SK-N-DZ (cell line): ENCODE measurements at places on chromosomes 12 and 14.

DNA sequence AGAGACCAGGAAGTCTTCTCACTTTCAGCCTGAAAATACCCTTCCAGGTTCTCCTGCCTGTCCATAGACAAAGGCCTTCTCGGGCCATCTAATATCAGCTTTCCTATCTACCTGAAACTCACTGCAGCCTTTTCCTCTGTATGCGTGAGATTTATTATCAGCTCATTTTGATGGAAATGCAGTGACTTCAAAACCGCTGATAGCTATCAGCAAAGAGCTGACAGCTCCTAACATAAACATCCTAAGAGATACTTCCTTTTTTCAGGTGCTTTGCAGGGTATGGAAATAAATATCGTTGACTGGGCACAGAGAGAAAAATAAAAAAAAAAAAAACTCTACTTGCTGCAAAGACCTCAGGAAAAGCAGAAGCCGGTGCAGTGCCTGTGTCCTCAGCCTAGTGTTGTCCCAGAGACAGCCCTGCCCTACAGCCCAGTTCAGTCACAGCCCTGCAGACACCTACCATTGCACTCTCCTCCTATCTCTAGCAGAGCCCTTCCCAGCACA, 215.0 kb upstream of the EGLN3 start:
- DNase-seq = no peak

DNA sequence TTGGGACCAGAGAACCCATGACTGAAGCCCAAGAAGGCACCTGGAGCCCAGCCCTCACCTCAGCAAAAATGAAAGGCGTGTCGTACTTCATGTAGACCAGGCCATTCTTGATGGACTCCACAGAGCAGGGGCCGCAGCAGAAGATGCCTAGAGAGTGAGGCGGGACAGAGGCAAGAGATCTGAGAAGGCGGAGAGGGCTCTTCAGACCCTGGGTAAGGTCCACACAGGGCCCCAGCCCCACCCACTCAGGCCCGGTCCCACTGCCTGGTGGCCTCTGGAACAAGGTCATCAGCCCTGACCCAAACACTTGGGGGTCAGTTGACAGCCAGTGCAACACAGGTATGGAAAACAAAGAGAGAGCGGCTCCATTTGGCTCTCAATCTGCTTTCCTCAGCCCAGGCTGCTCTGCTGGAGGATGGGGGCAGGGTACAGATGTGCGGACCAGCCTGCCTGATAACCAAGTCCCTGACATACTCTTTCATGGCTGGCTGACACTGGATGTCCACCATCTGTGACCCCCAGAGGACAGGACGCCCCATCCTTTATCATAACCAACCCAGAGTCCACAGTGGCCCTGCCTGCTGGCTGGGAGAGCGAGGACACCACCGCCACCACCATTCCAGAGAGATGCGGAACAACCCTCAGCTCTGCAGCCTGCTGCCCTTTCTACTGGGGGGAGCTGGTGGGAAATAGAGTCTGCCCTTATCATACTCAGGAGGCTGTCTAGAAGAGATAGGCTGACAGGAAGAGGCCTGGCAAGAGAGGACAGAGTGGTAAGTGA, 6.9 kb downstream of the TGM1 start:
- no peak for DNase-seq

DNA sequence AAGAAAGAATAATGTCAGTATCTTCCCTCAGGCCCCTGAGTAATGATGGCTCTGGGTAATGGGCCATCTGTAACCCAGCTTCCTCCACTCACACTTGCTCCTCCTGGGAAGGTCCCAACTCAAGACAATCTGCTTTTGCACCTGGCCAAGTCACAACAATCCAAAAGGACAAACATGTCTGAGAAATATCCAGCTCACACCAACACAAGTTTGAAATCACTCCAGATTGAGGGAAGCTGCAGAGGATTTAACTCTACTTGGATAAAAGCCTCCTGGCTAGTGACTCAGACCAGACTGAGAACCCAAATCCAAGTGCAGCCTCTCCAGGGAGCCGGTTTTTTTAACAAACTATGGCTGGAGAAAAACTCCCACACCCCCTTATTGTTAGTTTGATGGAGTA, 34.2 kb downstream of the RTRAF start:
- DNase-seq = no peak

DNA sequence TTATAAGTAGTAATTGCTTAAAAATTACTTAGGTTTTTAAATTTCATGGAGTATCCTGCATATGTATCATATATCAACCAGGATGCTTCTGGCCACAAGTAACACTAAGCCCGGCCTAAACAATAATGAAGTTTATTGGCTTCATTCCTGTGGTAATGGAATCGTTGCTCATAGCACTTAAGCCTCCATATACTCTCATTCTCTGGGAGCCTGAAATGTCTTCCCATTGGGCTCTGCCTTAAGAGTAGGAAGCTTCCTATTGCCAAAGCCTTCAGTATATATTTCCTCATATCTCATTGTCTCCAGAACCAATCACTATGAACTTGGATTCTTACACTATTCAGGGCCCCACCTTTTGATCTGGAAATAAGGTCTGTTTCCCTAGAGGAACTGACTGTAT, 83.8 kb upstream of the DNM1L start:
- DNase-seq = no peak

DNA sequence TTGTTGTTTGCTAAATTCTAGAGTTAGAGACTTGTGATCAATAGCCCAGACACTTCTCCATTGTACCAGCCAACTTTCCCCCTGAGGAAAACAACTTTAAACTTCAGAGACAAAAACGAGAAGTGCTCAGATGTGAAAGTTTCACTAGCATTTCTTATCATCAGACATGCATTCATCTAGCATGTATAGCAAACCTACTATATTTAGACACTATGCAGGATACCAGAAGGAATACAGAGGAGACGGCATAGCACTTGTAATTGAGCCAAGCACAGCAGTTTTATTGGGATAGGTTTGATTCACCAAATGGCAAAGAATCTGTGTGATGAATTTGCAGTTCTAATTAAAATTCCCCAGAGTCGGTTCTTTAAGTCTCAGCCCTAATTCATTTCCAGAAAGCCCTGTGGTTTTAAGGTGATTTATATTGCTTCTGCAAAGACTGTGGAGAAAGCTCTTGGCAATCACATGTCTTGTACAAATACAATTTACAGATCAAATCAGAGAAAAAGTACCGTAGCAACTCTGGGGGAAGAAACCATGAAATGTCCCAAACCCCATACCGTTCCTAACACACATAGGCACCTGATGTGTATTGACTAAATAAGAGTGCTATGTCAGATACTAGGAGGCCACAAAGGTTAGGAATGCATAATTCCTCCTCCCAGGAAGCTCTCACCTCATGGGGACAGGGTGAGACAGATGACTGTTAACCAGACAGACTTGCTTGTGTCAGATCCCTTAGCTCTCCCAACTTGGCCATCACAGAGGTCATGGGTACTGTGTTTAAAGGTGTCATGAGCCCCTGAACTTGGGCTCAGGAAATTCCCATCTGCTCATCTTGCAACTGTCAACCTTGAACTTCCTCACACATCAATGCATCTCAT, 69.6 kb upstream of the KRAS start:
- DNase-seq = no peak

- peak; percentile 17 for DNase-seq
These were observed 44.3 kb upstream of the OR10AD1 start for GRCh38 chr12:48247181-48247966.

- no peak for DNase-seq
These were observed 30.4 kb upstream of the GNPNAT1 start for GRCh38 chr14:52821805-52822250.

GRCh38 chr14:50924843-50925242, 19.4 kb downstream of the PYGL start:
- no peak for DNase-seq

DNA sequence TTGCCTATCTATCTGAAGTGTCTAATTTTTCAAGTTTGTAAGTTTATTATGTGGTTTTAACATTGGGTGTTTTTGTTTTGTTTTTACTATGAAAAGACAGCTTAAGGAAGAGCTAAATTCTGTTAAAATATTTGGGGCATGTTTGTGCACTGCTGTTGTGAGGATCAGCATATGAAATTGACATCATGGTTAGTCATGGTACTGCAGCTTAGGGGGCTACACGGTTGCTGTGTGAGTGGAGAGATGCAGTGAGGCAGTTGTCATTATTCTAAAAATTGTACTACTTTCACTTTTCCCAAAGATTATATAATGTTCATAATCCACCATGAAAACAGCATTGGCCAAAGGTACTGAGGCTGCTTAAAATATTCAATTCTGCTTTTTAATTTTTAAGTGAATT, 49.0 kb downstream of the ZC3H14 start:
- no peak for DNase-seq

DNA sequence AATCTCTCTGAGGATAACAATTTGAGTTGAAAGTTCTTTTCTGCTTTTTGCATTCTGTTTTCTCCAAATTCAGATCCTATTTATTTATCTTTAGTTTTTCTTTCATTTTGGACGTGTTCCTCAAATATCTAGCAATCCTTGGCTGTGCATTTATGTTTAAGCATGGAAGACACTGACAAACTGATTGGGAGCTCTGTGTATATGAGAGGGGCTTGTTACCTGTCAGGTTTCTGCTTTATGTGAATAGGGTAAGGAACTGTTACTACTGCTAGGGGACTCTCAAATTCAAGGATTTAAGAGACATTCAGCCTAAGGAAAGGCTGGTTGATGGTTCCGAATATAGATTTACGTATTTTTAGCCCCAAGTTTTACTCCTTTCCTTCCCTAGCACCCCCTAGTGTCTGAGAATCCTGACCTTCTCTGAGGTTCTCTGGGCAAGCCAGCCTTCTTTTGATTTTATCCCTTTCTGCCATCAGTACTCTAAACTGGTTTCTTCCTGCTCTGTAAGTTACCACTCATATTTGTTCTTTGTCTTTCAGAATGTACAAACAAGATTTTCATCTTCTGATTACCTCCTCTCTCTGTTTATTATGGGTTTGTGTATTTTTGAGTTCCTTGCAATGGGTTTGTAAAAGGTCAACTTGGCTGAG, 30.5 kb downstream of the YLPM1 start:
- no peak for DNase-seq

GRCh38 chr12:10826258-10826657, at the start of gene TAS2R10:
Gene TAS2R10 (minus strand): TSS chr12:10826358. CDS start chr12:10826269, 89 bp downstream.
- no peak for DNase-seq

- no peak for DNase-seq
These were observed 135.4 kb upstream of the NUDT4 start for GRCh38 chr12:93242154-93242972.

DNA sequence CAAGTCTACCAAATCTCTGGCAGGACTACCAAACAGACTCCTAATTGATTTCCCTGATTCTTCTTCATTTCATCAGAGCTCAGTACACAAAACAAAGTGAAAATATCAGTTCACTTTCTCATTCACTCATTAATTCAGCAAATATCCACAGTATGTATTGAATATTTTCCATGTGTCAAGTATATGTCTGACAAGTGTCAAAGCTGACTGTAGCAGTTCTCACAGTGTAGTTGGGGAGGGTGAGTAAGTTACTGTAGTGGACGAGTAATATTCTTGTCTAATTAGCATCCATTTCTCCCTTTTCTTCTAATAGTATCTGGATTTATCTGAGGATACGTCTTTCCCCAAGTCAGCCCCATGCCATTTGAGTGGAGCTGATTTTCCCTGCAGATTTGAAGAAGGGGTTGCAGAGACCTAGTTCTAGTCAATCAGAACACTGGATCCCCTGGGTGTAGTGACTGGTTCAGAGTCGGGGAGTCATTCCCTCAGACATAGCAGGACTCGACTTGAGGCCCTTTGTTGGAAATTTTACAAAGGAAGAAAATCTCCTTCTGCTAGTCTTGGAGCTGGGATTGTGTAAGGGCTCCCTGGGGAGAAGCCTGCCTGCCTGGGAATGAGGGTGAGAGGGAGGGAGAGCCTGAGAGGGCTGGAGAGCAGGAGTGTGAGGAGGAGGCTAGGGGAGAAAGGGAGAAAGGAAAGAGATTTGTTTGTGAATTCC, 51.4 kb downstream of the GRIP1 start:
- no peak for DNase-seq

DNA sequence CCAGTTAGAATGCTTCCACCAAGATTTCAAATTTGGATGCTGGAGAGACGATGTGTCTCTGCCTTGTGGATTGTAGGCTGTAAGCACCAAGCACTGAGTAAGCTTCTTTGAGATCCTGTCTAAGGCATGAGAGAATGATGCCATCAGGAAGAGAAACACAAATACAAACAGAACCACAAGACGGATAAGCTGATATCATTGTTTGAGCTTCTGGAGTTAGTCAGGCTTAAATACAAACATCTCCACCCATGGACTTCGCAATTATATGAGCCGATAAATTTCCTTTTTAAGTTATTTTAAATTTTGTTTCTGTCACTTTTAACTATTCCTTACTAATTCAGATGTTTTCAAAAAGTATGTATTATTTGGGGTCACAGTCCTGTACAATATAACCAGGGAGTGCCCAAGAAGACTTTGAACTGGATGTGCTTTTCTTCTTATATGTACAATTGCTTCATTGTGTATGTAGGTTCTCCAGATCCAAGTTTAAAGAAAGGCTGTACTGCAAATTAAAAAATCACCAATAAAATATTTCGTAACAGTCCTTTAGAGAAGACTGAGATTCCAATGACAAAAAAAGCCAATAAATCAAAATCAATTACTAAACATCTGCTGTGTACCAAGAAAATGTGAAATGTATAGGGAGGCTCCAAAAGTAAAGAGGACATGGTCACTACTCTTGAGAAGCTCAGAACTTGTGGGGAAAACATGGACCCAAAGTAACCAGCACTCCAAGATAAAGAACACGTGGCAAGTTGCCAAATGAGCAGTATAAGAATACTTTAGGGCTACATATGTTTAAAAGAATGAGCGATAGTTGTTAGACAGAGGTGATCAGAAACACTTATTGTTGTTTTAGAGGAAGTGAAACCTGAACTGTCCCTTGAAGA, 274.1 kb downstream of the ADAMTS20 start:
- no peak for DNase-seq

DNA sequence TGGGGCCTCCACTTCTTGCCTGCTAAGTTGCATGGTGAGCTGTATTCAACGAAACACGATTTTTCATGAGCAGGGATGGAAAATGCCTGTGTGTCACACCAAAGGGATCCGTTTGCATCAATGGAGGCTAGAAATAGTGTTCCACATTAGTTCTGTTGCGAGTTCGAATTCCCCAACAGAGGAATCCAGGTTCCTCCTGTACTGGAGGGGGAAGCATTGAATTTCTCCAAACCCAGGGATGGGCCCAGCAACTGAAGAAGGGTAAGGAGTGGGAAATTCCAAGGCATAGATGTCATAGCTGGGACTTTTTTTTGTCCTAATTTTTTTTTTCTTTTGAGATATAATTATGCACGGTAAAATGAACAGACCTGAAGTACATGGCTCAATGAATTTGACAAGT, 336.2 kb downstream of the DPF3 start:
- no peak for DNase-seq

DNA sequence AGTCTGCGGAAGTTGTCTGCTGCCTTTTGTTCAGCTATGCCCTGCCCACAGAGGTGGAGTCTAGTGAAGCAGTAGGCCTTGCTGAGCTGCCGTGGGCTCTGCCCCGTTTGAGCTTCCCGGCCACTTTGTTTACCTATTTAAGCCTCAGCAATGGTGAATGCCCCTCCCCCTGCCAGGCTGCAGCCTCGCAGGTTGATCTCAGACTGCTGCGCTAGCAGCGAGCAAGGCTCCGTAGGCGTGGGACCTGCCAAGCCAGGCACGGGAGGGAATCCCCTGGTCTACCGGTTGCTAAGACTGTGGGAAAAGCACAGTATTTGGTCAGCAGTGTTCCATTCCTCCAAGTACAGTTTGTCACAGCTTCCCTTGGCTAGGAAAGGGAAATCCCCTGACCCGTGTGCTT, 143.6 kb downstream of the DYRK2 start:
- DNase-seq = no peak
